ENCODE measurements at places on chromosomes 7 and 10.

DNA sequence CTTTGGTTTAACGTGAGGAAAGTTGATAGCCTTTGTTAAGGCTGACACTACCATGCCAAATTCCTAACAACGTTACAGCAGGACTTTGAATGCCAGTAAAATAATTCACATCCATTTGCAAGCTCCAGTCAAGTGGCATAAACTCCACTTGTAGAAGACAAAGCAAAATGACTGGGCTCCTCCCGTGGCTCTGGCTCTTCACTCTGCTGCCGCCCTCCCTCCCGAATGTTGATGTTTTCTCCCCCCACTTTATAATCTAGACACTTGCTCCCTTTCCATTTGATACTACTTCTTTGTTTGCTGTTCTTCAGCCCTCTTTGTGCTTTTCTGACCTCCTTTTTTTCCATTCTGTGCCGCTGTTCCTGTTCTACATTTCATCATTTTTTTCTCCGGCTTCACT, 22.8 kb upstream of the ITGB8 start:
- DNase-seq, result no peak

DNA sequence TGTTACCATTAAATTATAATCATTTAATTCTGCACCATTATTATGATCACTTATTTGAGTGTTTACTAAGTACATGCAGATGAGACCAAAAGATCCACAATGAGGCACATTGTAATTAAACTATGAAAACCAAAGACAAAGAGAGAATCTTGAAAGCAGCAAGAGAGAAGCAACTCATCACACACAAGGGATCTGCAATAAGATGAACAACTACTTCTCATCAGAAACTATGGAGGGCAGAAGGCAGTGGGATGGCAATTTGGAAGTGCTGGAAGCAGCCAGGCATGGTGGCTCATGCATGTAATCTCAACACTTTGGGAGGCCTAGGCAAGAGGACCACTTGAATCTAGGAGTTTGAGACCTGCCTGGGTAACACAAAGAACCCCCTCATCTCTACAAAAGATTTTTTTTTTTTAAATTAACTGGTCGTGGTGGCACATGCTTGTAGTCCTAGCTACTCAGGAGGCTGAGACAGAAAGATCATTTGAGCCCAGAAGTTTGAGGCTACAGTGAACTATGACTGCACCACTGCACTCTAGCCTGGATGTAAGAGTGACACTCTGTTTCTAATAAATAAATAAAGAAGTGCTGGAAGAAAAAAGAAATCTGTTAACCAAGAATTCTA, 47.7 kb downstream of the CDK6 start:
- no peak for DNase-seq

DNA sequence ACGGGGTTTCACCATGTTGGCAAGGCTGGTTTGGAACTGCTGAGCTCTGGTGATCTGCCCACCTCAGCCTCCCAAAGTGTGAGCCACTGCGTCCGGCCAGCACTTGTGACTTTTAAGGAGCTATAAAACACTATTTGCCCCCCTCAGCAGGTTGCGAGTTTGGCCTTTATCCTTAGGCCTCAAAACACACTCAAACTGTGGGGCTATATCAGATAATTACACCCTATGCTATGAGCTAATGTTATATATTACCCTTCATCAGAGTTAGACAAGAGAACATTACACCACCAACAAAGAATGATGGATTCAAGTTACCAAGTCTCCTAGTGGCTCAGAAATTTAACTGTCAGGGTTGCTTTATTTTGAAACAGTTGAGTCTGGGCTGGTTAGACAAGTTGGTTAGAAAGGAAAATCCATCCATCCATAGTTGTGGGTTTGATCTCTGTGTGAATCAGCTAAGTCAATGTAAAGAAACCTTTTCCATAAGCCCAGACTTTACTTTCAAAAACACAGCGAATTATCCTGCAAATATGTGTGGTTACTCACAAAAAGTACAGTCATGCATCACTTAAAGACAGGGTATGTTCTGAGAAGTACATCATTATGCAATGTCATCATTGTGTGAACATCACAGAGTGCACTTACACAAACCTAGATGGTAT, 115.8 kb downstream of the SEMA3D start:
- DNase-seq, result no peak

DNA sequence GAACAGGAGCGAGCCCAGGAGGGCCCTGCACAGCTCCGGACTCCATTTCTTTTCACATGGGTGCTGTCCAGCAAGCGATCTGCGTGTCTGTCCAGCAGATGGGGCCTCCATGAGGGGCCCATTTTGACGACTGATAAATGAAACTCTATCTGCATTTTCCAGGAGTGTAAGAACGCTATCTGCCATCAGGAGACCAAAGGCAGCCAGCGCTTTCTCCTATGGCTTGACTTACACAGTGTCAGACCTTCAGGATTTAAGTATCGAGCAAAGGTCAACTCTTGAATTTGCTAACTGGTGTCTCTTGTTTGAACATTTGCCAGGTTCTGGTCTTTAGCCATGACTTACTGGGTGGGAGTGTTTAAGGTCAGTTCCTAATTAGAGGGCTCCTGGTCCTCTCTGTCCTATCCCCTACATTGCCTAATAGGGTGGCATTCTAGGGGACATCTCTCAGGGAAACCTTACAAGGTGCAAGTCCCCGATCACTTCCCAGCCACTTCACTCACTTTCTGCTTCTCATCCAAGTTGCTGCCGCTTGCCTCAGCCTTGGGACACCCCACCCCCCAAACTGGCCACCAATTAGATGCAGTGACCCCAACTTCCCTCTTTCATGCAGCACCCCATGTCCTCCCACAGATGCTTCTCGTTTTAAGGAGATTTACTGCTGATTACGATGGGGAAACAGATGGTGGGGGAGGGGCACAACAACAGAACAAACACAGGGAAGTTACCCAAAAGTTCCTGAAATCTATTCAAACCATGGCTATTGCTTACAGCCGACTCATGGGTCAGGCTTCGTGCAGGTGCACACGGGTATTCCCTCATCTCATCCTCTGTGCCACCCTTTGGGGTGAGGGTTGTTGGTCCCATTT, 20.0 kb downstream of the VSIR start:
- DNase-seq, result no peak

DNA sequence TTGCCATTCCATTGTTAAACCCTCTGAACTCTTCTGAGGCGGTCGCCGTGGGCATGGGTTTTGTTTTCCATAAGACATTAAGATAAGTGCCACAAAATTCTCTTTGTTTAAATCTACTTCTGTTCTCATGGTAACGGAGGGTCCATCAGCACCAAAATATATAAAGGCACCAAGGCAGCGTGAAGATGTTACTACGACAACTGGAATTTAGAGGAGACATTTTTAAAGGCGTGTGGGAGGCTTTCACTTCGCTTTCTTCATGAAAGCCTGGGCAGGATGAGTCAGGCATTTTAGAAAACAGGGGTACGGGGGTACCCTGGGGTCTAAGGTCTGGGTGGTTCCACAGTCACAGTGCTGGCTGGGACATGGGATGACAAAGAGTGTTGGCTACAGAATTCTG, 34.0 kb downstream of the SMKR1 start:
- DNase-seq, result no peak

GRCh38 chr7:23335621-23336020, 36.5 kb downstream of the MALSU1 start:
- DNase-seq, result no peak
